Effector CD8-positive, alpha-beta T cell (primary cell): ENCODE measurements at places on chromosomes 4 and X.

GRCh38 chr4:142838778-142839177 lies 7.3 kb downstream of the INPP4B start:
- DNase-seq, result no peak

DNA sequence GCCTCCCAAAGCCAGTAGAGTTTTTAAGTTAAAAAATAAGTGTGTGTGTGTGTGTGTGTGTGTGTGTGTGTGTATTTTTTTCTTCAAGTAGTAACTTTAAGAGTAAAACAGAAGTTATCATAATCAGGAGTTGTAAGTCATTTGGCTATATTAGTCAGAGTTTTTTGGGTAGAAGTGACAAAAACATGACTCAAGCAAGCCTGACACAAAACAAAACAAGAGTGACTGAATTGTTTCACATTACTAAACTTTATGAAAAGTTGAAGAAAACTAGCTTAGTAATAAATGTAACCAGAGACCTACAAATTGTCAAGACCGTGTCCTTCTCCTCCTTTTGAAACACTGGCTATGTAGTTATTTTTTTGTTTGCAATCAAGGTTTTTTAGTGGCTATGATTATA lies 738.0 kb upstream of the PITX2 start:
- no peak for DNase-seq

DNA sequence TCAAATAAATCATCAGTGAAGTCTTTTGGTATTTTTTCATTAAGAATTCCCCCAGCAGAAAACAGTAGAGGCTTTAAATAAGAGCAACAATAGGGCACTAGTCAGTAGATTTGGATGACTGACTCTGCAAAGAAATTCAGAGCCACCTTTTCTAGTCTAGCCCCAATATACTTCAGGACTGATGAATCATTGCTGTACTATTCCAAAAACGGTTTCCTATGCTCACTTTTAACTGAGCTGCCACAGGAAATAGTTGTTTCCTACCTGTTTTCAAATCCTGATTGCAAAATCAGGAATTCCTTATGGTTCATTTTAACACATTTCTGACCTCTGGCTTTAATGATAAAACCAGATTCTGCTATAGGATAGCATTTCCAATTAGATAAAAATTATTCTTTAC lies 171.6 kb downstream of the NR3C2 start:
- no peak for DNase-seq

GRCh38 chrX:106752101-106752678 lies 25.7 kb downstream of the RNF128 start:
- DNase-seq, result no peak

DNA sequence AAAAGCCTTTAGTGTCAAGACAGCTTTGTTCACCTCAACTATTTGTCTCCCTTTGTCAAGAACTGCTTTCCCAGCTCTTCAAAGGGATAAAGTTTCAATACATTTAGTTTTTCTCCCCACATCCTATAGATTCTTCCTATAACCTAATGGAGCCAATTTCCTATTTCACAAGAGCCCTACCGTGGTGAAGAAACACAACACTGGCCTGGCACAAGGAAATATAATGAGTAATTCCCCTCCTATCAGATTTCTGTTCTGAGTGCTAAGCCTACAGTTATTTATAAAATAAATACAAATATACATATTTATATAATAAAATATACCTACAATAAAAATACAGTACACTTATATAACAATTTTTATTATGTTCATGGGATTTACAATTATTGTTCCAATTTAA lies 89.9 kb downstream of the SHISA3 start:
- no peak for DNase-seq

- no peak for DNase-seq
Measured at GRCh38 chr4:158016511-158016910, 156.3 kb downstream of the GASK1B start.

DNA sequence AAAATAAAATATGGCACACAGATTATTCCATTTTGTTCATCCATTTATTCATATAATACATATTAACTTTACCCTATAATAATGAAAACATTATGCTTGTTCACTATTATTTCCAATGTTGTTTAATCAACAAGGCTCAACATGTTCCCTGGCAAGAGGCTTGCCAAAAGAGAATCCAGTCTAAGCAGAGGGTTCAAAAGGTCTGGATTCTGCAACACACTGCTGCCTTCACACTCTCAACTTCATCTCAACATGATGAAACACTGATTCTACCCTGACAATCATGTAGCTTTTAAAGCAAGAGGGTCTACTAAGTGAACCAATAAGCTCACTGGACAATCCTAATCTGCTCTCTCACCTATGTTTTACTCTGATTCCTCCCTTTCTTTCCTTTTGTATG lies 101.1 kb downstream of the MID1 start:
- no peak for DNase-seq
